Activated CD4-positive, alpha-beta memory T cell treated with anti-CD3 and anti-CD28 coated beads, Interleukin-2, amount 10 ng/mL, durations not matched to agents 7 days and 5 days (primary cell): ENCODE measurements at places on chromosomes 5 and 9. TPM values are rescaled to one million over a fixed set of nuclear protein-coding genes. Genes with fewer than 3 reads are reported as not detected.

ROR2 gene
- total RNA-seq, result 2.1 TPM

PCDHGA9 gene
- not detected for total RNA-seq

GRCh38 chr9:37668116-37668601 lies 17.4 kb downstream of the FRMPD1 start:
- DNase-seq, result no peak

DNA sequence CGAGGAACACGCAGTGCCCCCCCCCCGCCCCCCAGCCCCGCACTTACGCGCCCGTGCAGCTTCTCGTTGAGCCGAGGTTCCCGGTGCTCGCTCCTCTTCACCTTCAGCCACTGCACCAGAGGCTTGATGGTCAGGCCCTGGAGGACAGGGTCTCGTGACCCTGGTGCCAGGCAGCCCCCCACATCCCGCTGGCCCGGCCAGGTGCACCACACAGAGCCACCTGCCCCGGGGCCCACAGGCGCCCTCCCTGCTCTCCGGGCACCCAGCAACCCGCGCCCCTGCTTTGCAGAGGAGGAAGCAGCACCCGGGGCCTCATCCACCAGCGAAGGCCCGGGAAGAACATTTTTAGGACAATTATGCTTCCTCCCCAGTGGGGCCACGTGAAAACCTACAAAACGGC lies 39.0 kb downstream of the EXOC3 start:
- no peak for DNase-seq

DNA sequence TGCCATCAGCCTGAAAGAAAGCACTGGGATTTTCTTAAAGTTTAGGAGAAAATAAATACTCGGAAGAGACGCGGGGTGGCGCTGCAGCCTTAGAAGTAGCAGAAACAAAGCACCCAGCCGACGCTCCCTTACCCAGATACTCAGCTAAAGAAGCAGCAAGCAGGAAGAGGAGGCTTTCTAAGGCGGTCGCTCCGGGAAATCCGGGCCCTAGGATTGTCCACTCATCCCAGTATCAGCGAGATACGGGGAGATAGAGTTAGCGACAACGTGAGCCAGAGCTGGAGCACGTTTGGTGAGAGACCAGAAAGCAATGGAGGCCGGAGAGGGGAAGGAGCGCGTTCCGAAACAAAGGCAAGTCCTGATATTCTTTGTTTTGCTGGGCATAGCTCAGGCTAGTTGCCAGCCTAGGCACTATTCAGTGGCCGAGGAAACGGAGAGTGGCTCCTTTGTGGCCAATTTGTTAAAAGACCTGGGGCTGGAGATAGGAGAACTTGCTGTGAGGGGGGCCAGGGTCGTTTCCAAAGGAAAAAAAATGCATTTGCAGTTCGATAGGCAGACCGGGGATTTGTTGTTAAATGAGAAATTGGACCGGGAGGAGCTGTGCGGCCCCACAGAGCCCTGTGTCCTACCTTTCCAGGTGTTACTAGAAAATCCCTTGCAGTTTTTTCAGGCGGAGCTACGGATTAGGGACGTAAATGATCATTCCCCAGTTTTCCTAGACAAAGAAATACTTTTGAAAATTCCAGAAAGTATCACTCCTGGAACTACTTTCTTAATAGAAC lies at the start of gene PCDHB2:
PCDHB2 (plus strand) TSS at position 135 of the 782 bp plus-strand sequence; CDS start at position 311, 176 bp downstream.
- no peak for DNase-seq

- DNase-seq, result no peak
These were observed 13.6 kb downstream of the ITGA1 start for GRCh38 chr5:52801329-52801728.

- no peak for DNase-seq
These were observed 30.5 kb downstream of the MRPL36 start for GRCh38 chr5:1769017-1769640.

GRCh38 chr9:137580209-137580953 lies 1.7 kb upstream of the DPH7 start:
- DNase-seq, result no peak
